Sigmoid colon (tissue), 7 donors: ENCODE measurements at places on chromosomes 12 and 14. TPM values are rescaled to one million over a fixed set of nuclear protein-coding genes. Genes with fewer than 3 reads are reported as not detected.
A peak's percentile ranks its signal among the peaks of the same experiment; 100 is the strongest.

The GLIPR1L2 gene
- total RNA-seq: 1.1 TPM

The ARMH4 gene
- total RNA-seq: 2.3 TPM

DNA sequence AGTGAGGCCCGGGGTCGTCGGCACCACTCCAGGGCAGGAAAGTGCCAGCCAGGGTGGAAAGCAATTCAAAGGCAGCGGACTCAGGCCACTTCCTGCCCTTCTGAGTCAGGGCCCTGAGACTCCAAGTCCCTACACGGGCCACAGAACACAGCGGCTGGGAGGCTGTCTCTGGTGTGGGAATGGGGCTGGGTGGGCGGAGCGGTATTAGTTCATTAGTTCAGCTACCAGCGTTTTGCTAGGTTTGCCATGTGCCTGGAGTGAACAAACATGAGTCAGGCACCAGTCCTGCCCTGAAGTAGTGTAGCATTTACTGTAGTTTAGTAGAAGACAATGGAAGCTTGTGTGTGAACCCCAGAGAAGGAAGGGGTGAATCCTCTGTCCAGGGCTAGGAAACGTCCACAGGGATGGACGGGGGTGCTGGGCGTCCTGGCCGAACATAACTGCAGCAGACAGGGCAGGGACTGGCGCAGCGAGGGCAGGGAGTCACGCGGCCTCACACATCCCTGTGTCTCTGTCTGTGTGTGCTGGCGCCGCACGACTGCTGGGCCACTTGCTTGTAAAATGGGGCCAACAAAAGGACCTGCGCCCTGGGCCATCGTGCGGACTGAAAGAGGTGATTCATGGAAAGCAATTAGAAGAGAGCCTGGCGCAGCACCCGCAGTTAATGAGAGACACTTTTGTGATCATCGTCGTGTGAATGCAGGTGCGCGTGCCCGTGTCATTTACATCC lies 186.4 kb upstream of the PRMT8 start:
- no peaks in the 10 kb centered on the region for H3K36me3 ChIP-seq
- no peaks in the 10 kb centered on the region for H3K27me3 ChIP-seq
- H3K4me1 ChIP-seq: peaks cover 11% of the 10 kb centered on the region
- no peak overlapping the region for H3K4me3 ChIP-seq
- DNase-seq: no peak
- H3K27ac ChIP-seq: no peak overlapping the region

GRCh38 chr12:102501773-102502172 lies 21.4 kb upstream of the IGF1 start:
- no peaks in the 10 kb centered on the region for H3K27me3 ChIP-seq
- no peaks in the 10 kb centered on the region for H3K4me1 ChIP-seq
- H3K4me3 ChIP-seq: no peak overlapping the region
- no peak overlapping the region for H3K27ac ChIP-seq
- peak; percentile 68 for DNase-seq

GRCh38 chr14:98194821-98195220 lies 1077.2 kb downstream of the BCL11B start:
- no peaks in the 10 kb centered on the region for H3K4me1 ChIP-seq
- H3K36me3 ChIP-seq: no peaks in the 10 kb centered on the region
- no peak overlapping the region for H3K27ac ChIP-seq
- H3K4me3 ChIP-seq: no peak overlapping the region
- DNase-seq: no peak
- no peaks in the 10 kb centered on the region for H3K27me3 ChIP-seq

- H3K27ac ChIP-seq: no peak overlapping the region
- no peaks in the 10 kb centered on the region for H3K36me3 ChIP-seq
- no peaks in the 10 kb centered on the region for H3K27me3 ChIP-seq
Measured at GRCh38 chr12:67437011-67437410, 167.9 kb downstream of the CAND1 start.

DNA sequence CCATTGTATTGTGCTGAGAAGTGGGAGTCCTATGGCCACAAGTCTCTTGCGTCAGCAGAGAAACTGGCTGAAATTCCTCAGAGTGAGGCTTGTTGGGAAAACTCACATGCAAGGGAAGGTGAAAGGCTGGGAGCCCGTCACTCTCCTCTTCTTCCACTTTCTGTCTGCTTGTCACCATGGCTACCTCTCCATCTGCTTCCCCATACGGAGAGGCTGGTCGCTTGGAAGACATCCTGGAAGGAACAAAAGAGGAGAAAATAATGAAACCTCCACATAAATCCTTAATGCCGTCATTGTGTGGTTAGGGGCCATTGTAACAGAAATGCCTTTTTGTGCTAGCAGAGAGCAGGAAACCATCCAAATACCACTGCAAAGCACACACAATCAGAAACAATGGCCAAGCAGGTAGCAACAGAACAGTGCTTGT lies 53.7 kb downstream of the SOX5 start:
- no peak for DNase-seq
- no peaks in the 10 kb centered on the region for H3K4me1 ChIP-seq
- H3K27me3 ChIP-seq: no peaks in the 10 kb centered on the region

- H3K4me1 ChIP-seq: no peaks in the 10 kb centered on the region
- peak overlapping the region; percentile 33 for H3K4me3 ChIP-seq
- DNase-seq: no peak
- H3K27me3 ChIP-seq: peaks cover 21% of the 10 kb centered on the region
- H3K27ac ChIP-seq: no peak overlapping the region
- no peaks in the 10 kb centered on the region for H3K36me3 ChIP-seq
Measured at GRCh38 chr12:8018666-8019581, 13.6 kb upstream of the FOXJ2 start.

GRCh38 chr12:85206543-85206942 lies 73.5 kb upstream of the ALX1 start:
- no peak overlapping the region for H3K4me3 ChIP-seq
- H3K27ac ChIP-seq: no peak overlapping the region
- no peaks in the 10 kb centered on the region for H3K36me3 ChIP-seq
- no peaks in the 10 kb centered on the region for H3K27me3 ChIP-seq
- DNase-seq: no peak

DNA sequence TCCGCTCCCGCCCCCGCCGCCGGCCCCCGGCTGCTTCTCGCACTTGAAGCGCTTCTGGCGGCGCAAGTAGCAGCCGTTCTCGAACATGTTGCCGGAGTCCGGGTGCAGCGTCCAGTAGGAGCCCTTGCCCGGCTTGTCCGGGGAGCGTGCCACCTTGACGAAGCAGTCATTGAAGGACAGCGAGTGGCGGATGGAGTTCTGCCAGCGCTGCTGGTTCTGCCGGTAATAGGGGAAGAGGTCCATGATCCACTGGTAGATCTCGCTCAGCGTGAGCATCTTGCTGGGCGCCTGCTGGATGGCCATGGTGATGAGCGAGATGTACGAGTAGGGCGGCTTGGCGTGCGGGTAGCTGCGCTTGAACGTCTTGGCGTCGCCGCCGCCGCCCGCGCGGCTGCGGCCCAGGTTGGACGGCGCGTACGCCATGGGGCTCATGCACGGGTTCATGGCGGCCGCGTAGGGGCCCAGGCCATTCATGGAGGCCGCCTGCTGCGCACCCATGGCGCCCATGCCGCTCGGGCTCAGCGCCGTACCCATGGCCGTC lies 3.0 kb downstream of the FOXA1 start:
- no peak overlapping the region for H3K27ac ChIP-seq
- H3K4me3 ChIP-seq: no peak overlapping the region
- peaks cover 40% of the 10 kb centered on the region for H3K4me1 ChIP-seq
- no peak for DNase-seq
- peaks cover 73% of the 10 kb centered on the region for H3K27me3 ChIP-seq
- H3K36me3 ChIP-seq: no peaks in the 10 kb centered on the region

DNA sequence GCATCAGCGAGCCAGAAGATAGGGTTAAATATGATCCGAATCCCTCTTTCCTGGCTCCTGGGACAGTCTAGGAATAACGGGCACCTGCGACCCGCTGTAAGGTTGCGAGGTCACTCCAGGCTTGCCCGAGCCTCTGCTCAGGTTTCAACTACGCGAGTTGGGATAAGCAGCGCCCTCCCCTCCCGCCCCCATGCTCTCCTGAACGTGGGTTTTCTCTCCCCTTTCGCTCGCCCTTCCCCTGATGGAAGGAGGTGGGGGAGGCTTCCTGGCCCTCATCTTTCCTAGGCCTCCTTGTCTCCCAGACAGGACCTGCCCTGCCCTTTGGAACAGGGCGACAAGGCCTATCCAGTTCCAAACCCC lies 753 bp upstream of the ATP5MC2 start:
- H3K4me3 ChIP-seq: peak overlapping the region; percentile 82
- peaks cover 23% of the 10 kb centered on the region for H3K36me3 ChIP-seq
- peak; percentile 78 for DNase-seq
